ENCODE measurements at places on chromosomes 12 and 14.

- DNase-seq: no peak
These were observed 54.7 kb downstream of the ATG14 start for GRCh38 chr14:55356913-55357312.

- no peak for DNase-seq
These were observed 31.9 kb downstream of the FBXO34 start for GRCh38 chr14:55303125-55303499.

- no peak for DNase-seq
These were observed 12.2 kb upstream of the C14orf180 start for GRCh38 chr14:104567141-104567956.

DNA sequence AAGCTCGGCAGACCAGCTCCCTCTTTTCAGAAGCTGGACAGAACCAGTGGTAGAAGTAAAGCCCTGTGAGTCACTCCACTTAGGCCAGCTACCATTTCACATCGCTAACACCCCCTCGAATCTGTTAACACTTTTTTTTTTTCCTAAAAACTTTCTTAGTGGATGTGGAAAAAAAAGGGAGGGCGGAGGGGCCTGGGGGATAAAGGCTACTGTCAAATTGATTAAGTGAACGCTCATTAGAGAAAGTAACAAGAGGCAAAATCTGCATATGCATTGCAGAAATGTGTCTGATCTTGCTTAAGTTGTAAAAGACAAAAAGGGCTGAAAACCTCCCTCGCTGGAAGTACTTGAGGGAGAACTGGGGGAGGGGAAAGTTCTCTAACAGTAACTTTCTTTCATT lies 86.6 kb upstream of the OTX2 start:
- no peak for DNase-seq

DNA sequence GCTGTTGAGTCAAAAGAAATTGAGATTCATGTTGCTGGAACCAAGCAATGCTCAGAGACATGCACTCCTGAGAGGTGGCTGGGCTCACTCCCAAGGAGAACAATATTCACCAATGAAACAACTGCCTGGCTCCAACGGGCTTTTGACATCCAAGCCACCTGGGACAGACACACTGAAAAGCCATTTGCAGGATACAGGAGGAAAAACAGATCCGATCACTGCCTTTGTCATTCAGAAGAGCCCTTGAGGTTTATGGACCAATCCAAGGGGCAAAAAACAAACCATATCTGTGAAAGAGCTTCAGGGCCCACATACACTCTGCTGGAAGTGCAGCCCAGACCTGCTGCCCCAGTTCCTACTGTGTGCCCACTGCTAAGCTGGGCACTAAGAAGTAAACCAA lies 277.5 kb downstream of the NUAK1 start:
- no peak for DNase-seq

DNA sequence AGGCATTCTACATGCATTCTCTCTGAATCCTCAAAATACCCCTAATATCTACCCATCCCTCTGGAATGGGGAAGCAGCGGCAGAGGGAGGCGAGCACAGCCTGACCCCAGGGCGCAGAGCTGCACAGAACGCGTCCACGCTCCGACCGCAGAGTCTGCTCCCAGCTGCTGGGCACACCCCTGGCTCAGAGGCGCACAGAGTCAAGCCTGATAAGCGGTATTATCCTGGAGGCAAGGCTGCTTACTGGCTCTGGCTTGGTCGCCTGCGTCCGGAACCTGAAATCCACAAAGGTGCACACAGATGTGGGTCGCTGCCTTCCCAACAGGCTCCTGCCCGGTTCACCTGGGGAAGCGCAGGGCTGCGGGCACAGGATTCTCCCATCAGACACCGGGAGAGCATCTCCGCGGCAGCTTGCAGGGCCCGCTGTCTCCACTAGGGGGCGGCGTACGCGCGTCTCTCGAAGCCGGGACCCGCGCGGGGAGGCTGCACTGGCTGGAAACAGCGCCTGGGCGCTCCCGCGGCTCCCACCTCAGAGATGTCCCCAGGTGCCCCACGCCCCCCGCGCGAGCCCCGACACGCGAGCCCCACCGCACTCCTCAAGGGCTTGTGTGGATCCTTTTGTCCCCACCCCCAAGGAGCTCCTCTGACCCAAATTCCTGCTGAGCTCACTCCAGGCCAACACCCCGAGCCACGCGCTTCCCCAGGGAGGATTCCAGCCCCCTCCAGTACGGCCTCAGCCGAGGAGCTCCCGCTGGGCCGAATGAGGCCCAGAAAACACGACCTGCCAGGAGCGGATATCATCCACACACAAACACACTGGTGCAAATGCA lies 120.1 kb upstream of the FZD10 start:
- DNase-seq: no peak

- no peak for DNase-seq
These were observed 24.0 kb upstream of the MDM2 start for GRCh38 chr12:68784015-68784414.

Measured in activated T-helper 1 cell treated with anti-CD3 and anti-CD28 coated beads, Interleukin-2, amount 50 U/mL, for 16 hours (primary cell).